Right forelimb (tissue), 1 donor: ENCODE measurements at places on chromosomes 5 and 9.
A peak's percentile ranks its signal among the peaks of the same experiment; 100 is the strongest.

GRCh38 chr5:139930406-139930805 lies 112.7 kb downstream of the NRG2 start:
- no peak for DNase-seq

- DNase-seq, result no peak
Measured at GRCh38 chr9:123584202-123585176, 228.5 kb downstream of the CRB2 start.

DNA sequence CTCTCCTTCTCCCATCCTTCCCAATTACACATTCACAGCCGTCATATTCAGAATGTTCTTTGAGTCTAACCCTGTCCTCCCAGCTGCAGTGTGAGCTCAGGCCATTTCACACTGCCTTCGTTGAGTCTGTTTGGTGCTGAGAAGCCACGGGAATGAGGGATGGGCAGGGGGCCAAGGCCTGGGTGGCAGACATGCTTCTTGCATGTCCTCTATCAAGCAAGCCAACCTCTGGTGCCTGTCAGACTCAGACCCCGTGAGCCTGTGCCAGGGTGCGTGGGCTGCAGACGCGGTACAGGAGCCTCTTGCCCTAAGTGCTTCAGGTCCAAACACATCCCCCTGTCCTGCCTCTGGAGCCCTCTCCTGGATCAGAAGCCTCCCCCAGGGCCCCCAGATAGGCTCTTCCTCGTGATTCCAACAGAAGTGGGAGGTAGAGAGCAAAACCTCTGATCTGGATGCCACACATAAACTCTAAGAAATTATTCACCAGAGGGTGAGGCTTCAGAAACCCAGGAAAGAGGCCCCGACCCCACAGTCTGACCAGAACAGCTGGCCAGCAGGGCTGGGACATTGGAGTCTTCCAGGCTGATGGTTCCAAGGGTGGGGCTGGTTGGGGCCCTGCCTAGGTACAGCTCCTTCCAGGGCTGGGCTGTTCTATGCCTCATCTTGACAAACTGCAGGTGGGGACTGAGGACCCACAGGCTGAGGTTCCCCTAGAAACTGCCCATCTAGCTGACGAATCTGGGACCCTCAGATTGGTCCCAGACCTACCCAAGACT lies 46.7 kb upstream of the CDKN2AIPNL start:
- no peak for DNase-seq

DNA sequence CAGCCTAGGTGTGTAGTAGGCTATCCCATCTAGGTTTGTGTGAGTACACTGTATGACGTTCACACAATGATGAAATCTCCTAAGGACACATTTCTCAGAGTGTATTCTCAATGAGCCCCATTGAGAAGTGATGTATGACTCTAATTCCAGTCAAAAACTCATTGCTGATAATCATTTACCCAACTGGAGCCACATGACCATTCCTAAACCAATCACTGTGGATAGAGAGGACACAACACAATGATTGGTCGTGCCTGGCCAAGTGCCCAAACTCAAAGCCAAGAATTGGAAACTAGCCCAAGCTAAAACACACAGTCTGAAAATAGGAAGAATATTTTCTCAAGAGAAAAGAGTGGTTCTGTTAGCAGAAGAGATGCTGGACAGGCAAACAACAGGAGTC lies 191.2 kb downstream of the ZNF462 start:
- no peak for DNase-seq

DNA sequence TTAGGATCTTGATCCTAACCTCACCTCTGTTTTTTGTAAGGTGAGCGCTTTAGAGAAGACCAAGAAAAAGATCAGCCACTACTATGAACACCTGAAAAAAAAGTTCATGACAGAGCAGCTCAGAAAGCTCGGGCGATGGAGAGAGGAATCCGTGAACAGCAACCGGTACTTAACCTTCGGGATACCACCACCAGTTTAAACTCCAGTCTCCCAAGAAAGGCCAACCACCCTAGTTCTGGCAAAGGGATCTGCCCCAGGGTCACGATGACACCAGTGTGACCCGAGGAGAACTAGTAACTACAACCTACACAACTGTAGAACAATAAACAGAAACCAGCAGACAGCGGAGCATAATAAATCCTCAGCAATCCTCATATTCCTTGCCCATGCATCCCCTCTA lies 8.5 kb downstream of the C5orf52 start:
- DNase-seq, result no peak

GRCh38 chr9:75612205-75612604 lies 278.3 kb upstream of the PCSK5 start:
- DNase-seq, result no peak

GRCh38 chr5:37005946-37006540 lies 129.5 kb downstream of the NIPBL start:
- DNase-seq, result no peak

GRCh38 chr9:118985851-118986250 lies 383.4 kb downstream of the BRINP1 start:
- no peak for DNase-seq

- no peak for DNase-seq
Measured at GRCh38 chr9:121207371-121207940, 5.8 kb upstream of the RAB14 start.

DNA sequence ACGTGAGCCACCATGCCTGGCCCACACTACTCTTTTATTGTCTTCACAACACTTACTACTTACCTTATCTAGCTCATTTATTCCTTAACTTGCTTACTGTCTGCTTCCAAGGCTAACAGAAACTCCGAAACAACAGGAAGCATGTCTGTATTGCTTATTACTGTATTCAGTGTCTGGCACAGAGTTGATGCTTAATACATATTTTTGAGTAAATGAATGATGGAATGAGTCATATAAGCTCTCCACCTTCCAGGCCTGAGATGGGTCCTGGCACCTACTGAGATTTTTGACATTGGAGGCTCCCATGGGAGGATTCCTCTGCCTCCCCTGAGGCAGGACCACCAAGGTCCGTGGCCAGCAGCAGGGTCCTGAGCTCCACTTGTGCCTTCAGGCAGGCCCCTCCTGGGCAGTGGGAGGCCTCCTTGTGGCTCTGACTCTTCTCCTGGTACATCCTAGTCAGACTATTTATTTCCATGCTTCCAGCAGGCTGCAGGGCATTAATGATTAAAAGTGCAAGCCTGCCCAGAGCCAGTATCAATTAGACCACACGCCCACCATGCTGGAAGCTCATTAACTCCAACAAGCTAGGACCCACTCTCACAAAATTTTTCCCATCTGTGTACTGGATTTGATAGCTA lies 76.5 kb upstream of the CTNNA1 start:
- DNase-seq, result no peak

DNA sequence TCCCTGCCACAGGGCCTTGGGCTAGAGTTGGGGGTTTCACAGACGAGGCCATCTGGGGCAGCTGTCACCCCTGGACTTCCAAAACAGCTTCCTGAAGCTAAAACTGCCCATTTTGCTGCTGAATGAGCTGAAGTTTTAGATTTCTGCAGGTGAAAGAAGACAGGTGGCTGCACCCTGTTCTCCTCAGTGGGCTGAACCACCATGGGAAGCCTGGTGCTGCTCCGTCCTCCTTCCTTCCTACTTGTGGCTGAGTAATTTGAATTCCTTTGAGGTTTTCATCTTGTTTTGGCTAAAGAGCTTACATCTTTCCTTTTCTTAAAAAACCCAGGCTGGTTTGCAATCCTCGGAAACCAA lies 5.3 kb downstream of the NKD2 start:
- no peak for DNase-seq

DNA sequence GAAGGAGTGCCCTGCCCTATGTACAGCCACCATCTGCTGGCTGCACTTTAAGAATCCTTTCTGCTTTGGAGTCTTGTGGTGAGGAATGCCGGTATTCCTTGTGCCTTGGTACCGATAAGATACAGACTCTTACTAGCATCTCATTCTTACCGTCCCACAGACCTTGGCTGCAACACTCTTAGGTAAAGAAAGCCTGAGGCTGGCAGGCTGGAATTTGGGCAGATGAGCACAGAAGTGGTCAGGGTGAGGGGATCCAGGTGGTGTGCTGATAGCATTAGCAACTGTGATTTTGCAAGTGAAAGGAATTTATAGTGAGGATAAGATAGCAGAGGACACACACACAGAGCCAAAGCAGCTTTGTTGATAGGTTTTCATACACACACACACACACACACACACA lies 198.1 kb downstream of the ENC1 start:
- no peak for DNase-seq

- no peak for DNase-seq
Measured at GRCh38 chr5:91228188-91228587, 154.9 kb downstream of the ARRDC3 start.

- no peak for DNase-seq
Measured at GRCh38 chr9:79378107-79378506, 193.7 kb upstream of the TLE4 start.

- no peak for DNase-seq
Measured at GRCh38 chr5:109563739-109564138, 126.0 kb upstream of the MAN2A1 start.

- DNase-seq, result no peak
Measured at GRCh38 chr5:172666251-172666650, 25.2 kb downstream of the NEURL1B start.

DNA sequence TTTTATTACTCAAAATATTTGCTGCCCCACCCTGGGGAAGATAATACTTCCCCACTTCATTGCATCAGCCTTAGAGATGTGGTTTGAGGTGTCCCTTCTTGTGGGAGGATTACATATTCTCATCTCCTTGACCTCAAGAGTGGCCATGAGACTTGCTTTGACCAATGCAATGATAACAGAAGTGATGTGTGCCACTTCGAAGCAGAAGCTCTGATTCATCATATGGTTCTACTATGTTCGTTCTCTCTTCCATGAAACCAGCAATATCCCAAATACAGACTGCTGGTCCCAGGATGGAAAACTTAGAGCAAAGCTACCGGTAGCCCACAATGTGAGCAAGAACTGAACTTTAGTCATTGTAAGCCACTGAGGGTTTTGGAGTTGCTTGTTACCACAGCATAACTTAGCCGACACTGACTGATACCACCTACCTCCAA lies 92.0 kb downstream of the THBS4 start:
- no peak for DNase-seq

DNA sequence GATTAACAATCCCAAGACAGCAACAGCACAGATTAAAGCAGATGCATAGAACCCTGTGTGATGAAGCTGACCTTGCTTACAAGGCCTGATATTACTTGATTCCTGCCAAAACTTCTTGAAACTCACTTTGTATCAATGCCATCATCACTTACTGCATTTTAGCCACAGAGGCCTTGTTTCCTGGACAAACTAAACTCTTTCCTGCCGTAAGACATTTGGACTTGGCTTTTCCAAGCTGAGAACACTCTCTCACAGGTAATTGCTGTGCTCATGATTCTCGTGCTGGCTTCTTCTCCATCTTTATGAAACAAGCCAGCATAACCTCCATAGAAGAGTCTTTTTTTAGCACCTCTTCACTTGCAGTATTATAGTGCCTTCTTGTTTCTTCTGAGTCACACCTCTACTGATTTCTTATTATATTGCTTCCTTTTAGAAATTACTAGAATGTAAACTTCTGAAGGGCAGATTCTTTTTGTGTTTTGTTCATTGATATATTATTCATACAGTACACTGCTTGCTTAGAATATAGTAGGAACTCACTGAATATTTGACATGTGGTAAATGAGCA lies 456.5 kb upstream of the ZNF608 start:
- no peak for DNase-seq

DNA sequence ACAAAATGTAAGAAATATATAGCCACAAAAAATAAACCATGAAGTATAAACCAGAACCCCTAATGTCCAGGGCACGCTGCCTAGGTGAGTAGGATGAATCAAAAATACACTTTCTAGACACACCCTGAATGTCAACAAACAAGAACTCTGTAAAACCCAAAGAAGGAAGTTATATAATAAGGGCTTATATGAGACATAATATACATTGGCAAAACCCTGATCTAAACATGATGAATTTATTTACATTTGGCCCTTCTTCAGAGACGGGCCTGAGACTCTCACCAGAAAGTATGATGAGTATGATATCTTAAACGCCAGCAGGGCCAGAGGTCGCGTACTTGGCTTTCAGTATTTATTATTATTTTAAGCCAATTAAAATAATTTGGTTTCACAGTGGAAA lies 125.1 kb upstream of the FST start:
- DNase-seq, result no peak

- no peak for DNase-seq
Measured at GRCh38 chr5:59543821-59544442, 349.6 kb downstream of the PDE4D start.

GRCh38 chr5:77304388-77304787 lies 93.9 kb downstream of the PDE8B start:
- no peak for DNase-seq

- DNase-seq, result no peak
Measured at GRCh38 chr5:139980765-139981164, 62.3 kb downstream of the NRG2 start.

- DNase-seq, result peak; percentile 79
Measured at GRCh38 chr5:56588636-56589480, 226.5 kb upstream of the MAP3K1 start.

DNA sequence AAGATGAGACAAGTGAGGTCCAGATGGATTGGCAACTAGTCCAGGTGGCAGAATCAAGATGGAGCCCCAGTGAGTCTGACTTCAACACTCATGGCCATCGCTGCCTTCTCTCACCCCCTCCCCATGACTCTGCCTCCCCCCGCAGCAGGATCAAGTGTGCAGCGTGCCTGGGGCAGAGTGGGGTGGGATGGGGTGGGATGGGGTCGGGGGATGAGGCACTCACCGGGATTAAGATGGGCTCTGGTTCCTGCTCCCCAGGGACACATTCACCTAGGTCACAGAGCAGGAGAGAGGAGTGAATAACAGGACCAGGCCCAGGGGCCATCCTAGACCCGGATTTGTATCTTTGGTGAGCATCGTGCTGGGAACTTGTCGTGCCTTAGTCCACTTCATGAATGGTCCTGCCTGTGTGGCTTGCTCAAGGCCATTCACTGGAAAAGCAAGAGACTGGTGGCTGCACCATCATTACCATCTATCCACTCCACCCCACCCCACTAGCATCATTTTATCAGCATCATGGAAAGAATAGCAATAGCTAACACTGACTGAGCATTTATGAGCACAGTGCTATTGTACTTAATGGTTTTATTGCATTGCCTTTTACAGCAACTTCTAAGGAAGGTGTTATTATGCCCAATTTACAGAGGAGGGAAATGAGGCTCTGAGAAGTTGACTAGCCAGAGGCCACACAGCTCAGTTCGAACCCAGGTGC lies 8.5 kb downstream of the AMBP start:
- DNase-seq, result no peak

DNA sequence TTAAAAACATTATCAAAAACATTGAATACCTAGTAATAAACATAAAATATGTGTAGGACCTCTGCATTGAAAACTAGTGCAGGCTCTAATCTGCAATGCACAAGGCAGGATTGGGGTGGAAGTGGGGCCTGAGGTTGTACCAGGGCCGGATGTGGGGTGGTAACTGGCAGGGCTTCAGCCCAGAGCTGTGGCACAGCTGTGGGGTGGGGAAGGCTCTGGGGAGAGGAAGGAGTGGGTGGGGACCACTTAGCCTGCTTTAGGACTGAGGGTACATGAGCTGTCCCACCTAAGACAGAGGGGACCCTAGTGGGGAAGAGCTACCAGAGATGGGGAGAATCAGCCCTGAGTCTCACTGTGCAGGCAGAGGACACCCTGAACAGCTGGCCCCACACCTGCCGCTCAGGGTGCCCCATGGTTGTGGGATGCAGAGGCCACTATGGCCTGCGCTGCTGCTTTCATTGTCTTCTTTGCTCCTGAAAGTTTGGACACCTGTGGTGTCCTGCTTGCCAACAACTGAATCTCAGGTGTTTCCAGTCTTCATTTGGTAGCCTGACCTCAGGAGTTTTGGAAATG lies 311.4 kb downstream of the TLE4 start:
- no peak for DNase-seq

GRCh38 chr5:142295084-142295758 lies 29.6 kb downstream of the SPRY4 start:
- DNase-seq, result no peak
